ENCODE measurements at places on chromosomes 11 and 22.

- DNase-seq = no peak
Measured at GRCh38 chr11:92739491-92739890, 230.0 kb upstream of the MTNR1B start.

GRCh38 chr22:30411780-30412179, 13.8 kb upstream of the MTFP1 start:
- no peak for DNase-seq

DNA sequence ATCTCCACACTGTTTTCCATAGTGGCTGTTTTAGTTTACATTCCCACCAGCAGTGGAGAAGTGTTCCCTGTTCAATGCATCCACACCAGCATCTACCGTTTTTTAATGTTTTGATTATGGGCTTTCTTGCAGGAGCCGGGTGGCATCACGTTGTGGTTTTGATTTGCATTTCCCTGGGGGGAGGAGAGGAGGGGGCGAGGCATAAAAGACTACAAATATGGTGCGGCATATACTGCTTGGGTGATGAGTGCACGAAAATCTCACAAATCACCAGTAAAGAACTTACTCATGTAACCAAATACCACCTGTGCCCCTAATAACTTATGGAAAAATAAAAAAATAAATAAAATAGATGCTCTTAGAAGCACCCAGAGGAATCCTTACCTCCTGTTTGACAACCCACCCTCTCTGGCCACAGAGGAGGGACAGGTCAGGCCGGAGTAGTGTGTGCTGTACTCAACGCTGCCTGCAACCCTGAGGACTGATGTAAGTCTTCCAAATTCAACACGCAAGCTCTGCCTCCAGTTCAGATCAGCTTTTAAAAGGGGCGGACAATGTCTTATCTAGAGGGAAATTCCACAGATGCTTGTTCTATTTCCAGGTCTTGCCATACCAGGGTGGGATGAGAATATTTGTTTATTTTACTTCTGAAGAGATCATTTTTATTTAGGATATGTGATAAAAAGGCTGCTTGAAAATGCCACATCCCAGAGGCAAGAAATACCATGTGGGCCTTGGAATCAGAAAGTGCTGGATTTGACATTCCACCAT, 329.6 kb upstream of the B3GAT1 start:
- DNase-seq = no peak

DNA sequence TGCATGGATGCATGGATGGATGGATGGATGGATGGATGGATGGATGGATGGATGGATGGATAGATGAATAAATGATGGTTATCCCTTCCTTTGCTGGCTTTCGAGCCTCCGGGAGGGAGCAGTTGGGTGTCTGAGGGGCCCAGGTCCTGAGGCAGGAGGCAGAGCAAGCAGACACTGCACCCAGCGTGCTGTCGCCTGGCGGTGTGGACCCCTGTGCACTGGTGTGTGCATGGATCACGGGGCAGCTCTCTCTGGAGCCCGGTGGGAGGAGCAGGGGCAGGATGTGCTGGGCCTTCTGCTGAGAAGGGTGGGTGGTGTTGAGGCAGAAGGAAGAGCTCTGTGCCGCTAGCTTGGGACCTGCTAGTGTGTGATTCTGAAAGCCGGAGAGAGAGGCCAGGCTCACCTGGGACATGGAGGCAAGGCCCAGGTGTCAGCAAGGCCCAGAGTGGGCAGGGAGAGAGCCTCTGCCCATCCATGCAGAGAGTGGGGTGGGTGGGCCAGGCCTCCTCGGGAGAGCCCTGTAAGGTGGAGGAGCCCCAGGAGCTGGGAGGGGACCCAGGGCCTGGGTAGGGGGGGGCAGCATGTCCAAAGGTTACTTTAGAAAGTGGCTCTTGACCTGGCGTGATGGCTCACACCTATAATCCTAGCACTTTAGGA, 254.4 kb downstream of the BRD1 start:
- no peak for DNase-seq
